ENCODE measurements at places on chromosomes 5 and 9.

DNA sequence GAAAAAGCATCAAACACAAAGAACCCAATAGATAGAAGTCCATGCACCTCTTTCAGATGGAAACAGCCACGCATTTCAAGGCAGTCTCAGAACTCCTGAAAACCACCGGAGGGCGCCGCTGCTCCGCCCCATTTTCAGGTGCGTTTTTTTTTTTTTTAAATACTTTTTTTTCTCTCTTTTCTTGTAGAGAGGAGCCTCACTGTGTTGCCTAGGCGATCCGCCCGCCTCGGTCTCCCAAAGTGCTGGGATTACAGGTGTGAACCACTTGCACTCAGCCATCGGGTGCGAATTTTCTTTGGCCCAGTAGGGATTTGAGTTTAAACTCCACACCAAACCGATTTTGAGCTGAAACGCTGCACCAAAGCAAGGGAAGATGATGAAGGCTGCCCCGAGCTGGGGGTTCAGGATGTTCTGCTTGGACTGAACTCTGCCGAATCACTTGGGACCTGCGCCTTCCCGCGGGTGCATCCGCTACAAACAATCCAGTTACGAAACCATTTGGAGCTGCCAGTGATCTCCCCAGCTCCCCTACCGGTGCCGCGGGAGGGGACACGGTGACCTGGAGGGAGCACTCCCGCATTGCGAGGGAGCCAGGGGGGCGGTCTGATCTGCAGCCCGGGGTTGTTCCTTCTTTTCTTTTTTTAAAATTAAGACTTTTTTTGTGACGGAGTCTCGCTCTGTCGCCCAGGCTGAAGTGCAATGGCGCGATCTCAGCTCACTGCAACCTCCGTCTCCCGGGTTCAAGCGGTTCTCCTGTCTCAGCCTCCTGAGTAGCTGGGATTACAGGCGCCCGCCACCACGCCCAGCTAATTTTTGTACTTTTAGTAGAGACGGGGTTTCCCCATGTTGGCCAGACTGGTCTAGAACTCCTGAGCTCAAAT, 1.4 kb downstream of the PTGR1 start:
- DNase-seq, result peak; percentile 79

DNA sequence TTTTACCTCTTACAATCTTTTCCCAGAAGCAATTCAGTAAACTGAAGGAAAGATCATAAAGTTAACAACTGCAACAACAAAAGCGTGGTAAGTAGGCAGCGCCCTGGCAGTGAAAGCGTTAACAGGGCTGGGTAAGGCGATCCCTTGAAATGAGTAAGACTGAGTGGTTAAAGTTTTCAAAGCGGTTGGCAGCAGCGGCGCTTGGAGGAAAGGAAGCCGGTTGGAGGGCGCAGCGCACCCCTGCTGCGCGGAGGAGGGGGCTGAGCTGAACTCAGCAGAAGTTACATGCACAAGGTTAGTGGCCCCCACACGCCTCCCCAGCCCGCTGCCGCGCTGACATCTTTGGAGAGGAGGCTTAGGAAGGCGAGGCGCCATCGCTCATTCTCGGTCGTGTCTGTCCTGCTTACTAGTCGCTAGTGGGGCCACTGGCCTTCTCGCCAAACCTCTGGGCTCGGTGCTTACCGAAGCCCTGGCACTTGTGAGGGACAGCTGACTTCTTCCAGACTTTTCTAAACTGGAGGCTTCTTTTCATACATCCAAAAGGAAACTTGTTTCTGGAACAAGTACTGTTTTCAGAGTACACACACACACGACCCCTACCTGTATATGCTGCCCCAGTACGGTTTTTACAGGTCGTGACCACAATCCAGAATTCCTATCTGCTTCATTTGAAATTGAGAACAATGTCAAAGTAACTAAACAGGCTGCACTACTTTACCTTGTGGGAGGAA, at the start of gene SH3RF2:
Gene SH3RF2 (plus strand): TSS at position 178 of the 731 bp plus-strand sequence. CDS start 1,351 bp downstream, outside the sequence.
- DNase-seq, result no peak

GRCh38 chr5:15695215-15695731, 195.3 kb downstream of the FBXL7 start:
- no peak for DNase-seq

DNA sequence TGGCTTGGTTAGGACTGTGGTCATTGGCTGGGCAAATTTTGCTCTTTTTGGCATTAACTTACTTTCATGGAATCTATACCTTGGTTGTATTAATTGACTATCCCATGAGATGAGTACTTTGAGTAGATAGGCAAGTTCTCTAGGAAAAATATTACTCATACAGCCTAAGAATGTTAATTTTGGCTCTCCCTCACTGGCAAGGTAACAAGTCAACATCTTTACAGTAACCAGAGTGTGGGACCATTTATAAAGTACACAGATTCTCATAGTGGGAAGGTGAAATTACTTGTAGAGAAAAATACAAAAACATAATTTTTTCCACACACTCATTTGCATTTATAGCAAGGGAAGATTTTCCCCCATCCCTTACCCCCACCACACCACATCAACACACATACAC, 154.6 kb upstream of the ZNF608 start:
- no peak for DNase-seq

GRCh38 chr5:123868881-123869280, 356.9 kb downstream of the CSNK1G3 start:
- DNase-seq, result no peak

DNA sequence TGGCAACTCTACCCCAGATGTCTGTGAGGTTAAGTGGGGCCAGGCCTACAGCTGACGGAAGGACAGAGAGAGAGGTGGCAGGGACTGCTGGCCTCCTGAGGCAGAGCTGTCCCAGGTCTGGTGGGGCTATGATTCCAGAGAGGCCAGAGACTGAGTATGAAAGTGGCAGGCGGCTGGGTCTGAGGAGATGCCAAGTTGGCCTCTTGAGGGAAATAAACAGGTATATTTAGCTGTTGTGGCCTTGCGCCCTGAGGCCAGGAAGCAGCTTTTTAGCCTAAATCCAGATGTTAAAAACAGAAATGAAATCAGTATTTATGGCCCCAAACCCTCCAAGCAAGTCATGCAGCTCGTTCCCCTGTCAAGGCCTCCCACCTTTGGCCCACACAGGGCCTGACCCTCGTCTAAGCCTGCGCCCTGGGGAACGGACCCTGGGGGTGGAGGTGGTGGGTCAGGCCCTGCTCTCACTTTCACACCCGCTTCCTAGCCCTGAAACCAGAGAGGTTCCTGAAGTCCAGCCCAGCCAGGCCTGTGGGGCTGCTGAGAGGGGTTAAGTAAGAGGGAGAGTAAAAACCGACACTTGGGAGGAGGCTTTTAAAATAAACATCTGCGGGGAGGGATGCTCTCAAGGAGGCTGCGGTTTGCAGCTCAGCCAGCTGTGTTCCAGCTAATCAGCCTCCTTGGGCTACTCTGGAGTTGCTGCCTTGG, 18.7 kb downstream of the PCDHGC5 start:
- no peak for DNase-seq

GRCh38 chr5:150774145-150774544, 4.4 kb upstream of the SMIM3 start:
- peak; percentile 54 for DNase-seq

Measured in erythroblast (primary cell).